ENCODE measurements at places on chromosomes 4 and X.

DNA sequence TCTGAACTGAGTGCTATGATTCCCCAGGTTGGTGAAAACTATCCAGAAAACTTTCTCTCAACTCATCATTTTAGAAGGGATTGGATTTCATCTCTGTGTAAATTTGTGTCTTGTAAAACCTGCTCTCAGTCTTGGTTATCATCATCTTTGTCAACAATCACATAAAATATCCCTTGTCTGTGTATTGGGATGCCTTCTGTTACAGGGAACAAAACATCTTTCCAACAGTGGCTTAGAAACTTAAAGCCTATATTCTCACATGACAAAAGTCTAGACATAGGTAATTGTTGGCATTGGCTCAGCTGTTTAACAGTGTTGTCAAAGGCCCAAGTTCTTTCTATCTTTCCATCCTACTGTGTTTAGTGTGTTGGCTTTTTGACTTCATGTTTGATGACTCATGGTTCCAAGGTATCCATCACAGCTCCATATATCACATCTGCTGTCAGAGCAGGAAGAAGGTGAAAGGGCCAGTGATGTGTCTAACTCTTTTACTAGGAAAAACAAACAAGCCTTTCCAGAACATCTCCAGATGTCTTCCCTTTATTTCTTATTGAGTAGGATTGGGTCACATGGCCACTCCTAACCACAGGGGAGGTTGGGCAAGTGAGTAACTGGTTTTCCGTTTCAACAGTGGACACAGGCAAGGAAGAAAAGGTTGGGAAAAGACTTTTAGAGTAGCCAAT is 65.0 kb downstream of the PHEX start:
- no peak for DNase-seq

DNA sequence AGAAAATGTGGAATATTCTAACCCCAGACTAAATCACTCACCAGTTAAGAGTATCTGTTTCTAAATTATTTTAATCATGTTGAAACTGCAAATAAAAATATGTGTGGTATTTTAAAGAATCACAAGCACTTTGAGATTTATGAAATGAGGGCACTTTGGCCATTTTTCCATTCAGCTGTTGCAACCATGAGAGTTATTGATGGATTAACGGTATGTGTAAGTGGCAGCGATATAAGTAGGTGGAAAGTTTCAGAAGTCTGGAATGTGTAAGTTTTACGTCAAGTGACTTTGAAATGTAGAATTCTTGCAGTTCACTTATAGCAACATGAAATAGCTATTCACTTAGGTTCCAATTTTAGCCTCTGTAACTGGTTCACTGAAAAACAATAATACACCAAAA is 905.1 kb upstream of the SLIT2 start:
- DNase-seq, result no peak

GRCh38 chrX:155745792-155746191 is 133.0 kb upstream of the TMLHE start:
- no peak for DNase-seq

- no peak for DNase-seq
Measured at GRCh38 chrX:41779030-41779564, 55.1 kb downstream of the GPR82 start.

GRCh38 chr4:42676066-42676951 is 19.4 kb upstream of the ATP8A1 start:
- DNase-seq, result no peak
